ENCODE measurements at places on chromosomes 2 and 18. TPM values are rescaled to one million over a fixed set of nuclear protein-coding genes. Genes with fewer than 3 reads are reported as not detected.

- no peaks in the 10 kb centered on the region for H3K36me3 ChIP-seq
- no peak overlapping the region for H3K27ac ChIP-seq
- no peaks in the 10 kb centered on the region for H3K27me3 ChIP-seq
- H3K4me3 ChIP-seq: no peak overlapping the region
Observed at GRCh38 chr2:161131074-161131680, 29.1 kb upstream of the TANK start.

DNA sequence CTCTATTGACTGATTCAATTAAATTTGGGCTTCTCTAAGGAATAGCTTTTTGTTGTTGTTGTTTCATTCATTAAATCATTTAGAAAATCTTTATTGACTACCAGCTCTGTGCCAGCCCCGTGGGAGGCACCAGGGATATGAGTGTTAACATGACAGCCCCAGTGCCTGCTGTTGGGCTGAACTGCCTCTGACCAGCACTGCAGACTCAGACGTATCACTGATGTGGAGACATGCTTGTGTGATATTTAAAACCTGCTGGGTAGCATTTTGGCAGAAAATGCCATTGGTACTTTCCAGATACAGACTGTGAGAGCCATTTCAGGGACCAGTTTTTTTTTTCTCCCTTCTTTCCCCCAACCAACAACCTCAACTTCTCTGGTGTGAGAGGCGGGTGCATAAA lies 38.6 kb upstream of the KCNF1 start:
- H3K4me3 ChIP-seq: no peak overlapping the region
- no peaks in the 10 kb centered on the region for H3K4me1 ChIP-seq
- DNase-seq: no peak
- no peaks in the 10 kb centered on the region for H3K27me3 ChIP-seq
- H3K27ac ChIP-seq: no peak overlapping the region
- no peaks in the 10 kb centered on the region for H3K36me3 ChIP-seq

DNA sequence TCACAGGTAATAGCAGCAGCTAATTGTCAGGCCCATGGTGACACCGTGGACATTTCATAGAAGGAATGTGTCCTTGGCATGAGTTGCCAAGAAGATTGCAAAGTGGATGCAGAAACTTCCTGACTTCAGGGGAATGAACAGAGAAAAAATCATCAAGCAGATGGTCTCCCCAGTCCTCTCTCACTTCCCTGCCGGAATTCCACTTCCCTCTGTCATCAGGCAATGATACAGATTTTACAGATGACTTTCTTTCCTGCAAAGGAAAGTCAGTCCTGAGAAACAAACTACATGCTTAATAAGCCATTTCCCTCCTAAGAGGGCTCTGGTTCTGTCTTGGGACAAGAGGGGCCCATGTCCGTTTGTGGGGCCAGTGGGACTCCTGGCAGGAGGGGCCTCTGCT lies 45.7 kb downstream of the KCNF1 start:
- H3K27me3 ChIP-seq: no peaks in the 10 kb centered on the region
- H3K4me1 ChIP-seq: no peaks in the 10 kb centered on the region
- no peak for DNase-seq
- H3K4me3 ChIP-seq: no peak overlapping the region

DNA sequence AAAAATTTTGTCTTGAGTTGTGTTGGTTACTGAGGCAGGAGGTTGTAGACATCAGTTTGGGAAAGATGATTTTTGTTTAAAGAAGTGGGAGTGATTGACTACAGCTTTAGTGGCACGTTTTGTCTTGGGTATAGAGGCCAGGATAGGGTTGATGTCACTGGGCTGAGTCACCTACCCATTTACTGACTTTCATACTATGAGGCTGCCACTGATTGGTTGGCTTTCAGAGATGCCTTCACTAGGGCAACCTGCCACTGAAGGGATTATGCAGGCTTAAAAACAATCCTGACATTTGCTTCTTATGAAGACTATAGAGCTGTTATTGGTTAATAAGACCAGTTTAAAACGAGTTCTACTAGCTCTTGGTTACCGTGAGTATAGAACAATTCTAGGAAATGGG lies 479.1 kb downstream of the SOX11 start:
- no peaks in the 10 kb centered on the region for H3K27me3 ChIP-seq
- no peak overlapping the region for H3K4me3 ChIP-seq
- no peak for DNase-seq

- no peaks in the 10 kb centered on the region for H3K4me1 ChIP-seq
- H3K4me3 ChIP-seq: no peak overlapping the region
- peak; percentile 21 for DNase-seq
- no peaks in the 10 kb centered on the region for H3K27me3 ChIP-seq
- no peak overlapping the region for H3K27ac ChIP-seq
- H3K36me3 ChIP-seq: no peaks in the 10 kb centered on the region
Observed at GRCh38 chr18:37654731-37655369, 89.3 kb upstream of the CELF4 start.

RAB1A gene
- 85.3 TPM for polyA plus RNA-seq

IL1F10 gene
- polyA plus RNA-seq: not detected

- H3K4me1 ChIP-seq: no peaks in the 10 kb centered on the region
- DNase-seq: no peak
- no peak overlapping the region for H3K27ac ChIP-seq
- no peaks in the 10 kb centered on the region for H3K36me3 ChIP-seq
- no peak overlapping the region for H3K4me3 ChIP-seq
Observed at GRCh38 chr2:41079011-41079410, 627.1 kb upstream of the SLC8A1 start.

TMEM150A gene
- 32.5 TPM for polyA plus RNA-seq

GRCh38 chr18:21336846-21337245 lies 94.8 kb downstream of the GREB1L start:
- H3K4me3 ChIP-seq: no peak overlapping the region
- no peaks in the 10 kb centered on the region for H3K27me3 ChIP-seq
- H3K27ac ChIP-seq: no peak overlapping the region

- no peak overlapping the region for H3K4me3 ChIP-seq
- H3K36me3 ChIP-seq: peaks cover under 1% of the 10 kb centered on the region
- DNase-seq: no peak
- H3K27ac ChIP-seq: no peak overlapping the region
- H3K4me1 ChIP-seq: peaks cover 5% of the 10 kb centered on the region
- H3K27me3 ChIP-seq: no peaks in the 10 kb centered on the region
Observed at GRCh38 chr18:79199691-79200374, 130.6 kb downstream of the ATP9B start.

GRCh38 chr2:218031771-218032257 lies 29.0 kb upstream of the TNS1 start:
- H3K4me1 ChIP-seq: peaks cover 4% of the 10 kb centered on the region
- DNase-seq: peak; percentile 21

RTKN gene
- 54.4 TPM for polyA plus RNA-seq

DNA sequence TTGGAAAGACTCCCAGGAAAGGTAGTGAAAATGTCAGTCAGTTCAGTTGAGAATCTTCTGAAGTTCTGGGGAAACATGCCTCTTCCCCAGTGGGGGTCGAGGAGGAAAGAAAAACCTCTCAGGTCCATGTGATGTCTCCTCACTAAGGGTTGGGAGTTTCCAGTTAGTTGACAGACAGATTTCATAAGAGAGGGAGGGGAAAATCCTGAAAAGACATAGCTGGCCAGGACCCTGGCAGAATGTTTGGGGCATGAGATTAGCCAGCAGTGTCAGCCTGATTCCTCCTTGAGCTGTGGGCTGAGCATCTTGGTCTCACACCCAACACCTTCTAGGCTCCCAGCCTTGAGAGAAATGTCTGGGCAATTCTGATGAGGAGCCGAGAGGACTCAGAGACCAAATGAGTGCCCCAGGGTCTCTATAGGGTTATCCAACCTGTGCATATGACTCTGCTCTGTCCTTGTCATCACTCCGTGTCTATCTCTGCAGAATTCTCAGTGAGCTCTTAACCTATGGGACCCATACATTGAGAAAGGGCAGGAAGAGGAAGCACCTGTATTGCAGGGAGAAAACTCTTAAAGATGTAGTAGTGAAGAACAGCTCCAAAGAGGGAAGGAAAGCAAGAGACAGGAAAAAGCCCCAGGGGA lies 13.9 kb downstream of the BMP10 start:
- H3K4me3 ChIP-seq: no peak overlapping the region
- no peaks in the 10 kb centered on the region for H3K36me3 ChIP-seq
- H3K27ac ChIP-seq: no peak overlapping the region
- no peaks in the 10 kb centered on the region for H3K4me1 ChIP-seq
- DNase-seq: no peak

UCN gene
- polyA plus RNA-seq: 0.83 TPM

KCNG3 gene
- polyA plus RNA-seq: not detected

DNA sequence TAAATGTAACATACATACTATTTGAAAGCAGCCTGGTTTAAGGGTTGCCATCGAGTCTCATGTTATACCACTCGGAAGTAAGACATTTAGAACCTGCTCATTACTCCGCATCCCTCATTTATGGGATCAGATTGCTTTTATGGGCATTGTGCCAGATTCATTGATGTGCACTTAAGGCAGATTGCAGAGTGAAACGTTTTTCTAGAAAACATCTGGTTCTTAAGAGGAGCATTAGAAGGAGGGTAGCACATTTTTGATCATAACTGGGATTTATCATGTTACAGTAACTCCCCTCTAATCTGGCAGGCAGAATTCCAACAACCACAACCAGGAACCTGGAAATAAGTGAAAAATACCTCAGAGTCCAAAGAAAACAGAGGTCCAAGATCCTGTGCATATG lies 74.2 kb upstream of the GALNT3 start:
- DNase-seq: no peak
- no peaks in the 10 kb centered on the region for H3K27me3 ChIP-seq
- no peak overlapping the region for H3K27ac ChIP-seq

DNA sequence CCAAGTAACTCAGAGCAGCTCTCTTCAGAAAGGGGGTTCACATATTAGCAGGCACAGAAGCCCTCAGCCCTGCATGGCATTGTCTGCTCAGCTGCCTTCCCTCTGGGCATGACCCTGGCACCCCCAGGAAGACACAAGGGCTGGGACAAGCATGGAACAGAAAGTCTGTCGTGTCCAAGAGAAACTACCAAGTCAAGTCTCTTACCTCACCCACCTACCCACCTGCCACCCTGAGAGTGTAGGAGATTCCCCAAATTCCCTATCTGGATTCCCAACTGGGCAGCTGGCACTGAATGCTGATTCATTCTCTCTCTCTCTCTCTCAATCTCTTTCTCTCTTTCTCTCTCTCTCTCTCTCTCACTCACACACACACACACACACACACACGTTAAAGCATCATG lies 21.6 kb downstream of the SMAD7 start:
- peaks cover 98% of the 10 kb centered on the region for H3K4me1 ChIP-seq
- H3K36me3 ChIP-seq: no peaks in the 10 kb centered on the region
- no peaks in the 10 kb centered on the region for H3K27me3 ChIP-seq
- H3K4me3 ChIP-seq: no peak overlapping the region

DNA sequence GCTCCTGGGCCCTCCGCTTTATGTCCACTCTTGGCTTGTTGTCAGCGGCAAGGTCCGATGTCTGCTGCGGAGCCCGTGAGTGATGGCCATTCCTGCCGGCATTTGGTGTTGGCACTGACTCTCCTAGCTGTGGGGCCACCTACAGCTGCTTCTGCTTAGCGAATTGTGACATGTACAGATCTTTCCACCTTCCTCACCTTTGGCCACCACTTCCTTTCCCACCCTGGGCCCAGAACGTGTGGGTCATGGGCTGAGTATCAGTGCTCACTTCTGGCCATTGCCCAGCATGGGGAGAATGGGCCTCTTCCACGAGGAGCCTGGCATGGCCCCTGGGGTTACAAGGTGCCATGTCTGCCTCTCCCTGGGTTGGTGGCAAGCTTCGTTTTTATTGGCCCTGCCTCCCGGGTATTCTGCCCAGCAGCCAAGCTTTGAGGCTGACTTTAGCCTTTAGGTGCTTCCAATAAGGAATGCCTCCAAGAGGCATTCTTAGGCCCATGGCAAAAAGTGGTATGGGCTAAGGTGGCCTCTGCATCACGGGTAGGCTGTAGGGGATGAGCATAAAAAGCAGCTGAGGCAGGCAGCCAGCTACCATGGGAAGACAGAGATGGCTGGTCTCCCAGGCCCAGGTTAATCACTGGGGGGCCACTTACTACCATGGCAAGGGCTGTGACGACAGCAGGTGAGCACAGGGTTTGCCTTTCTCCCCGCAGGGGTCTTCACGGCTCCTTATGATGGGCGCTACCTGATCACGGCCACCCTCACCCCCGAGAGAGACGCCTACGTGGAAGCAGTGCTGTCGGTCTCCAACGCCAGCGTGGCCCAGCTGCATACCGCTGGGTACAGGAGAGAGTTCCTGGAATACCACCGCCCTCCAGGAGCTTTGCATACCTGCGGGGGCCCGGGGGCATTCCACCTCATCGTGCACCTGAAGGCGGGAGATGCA lies 65.8 kb downstream of the EMILIN2 start:
- H3K36me3 ChIP-seq: peaks cover 42% of the 10 kb centered on the region
- no peak overlapping the region for H3K27ac ChIP-seq
- H3K4me3 ChIP-seq: no peak overlapping the region
- no peaks in the 10 kb centered on the region for H3K4me1 ChIP-seq
- H3K27me3 ChIP-seq: no peaks in the 10 kb centered on the region

DNA sequence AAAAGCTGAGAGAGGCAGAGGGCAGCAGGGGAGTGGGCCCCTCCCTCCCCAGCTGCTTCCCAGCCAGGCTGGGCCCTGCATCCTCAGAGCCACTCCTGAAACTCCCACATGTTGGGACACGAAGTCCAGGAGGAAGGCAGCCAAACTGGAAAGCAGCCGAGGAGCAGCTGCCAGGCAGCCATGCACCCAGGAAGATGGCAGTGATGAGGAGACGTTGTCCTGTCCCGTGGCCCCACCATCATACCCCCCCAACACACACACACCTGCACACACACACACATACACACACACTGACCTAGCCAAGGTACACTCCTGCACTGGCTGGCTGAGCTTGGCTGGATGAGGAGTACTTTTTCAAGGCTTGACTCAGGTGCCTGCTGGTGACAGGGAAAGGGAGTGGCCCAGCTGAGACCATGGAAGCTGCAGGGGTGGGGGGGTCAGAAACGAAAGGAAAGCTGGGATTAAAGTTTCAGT lies 106.0 kb downstream of the CYP26B1 start:
- no peaks in the 10 kb centered on the region for H3K27me3 ChIP-seq
- no peak for DNase-seq
- H3K27ac ChIP-seq: no peak overlapping the region
- H3K4me3 ChIP-seq: no peak overlapping the region
- no peaks in the 10 kb centered on the region for H3K36me3 ChIP-seq

DNA sequence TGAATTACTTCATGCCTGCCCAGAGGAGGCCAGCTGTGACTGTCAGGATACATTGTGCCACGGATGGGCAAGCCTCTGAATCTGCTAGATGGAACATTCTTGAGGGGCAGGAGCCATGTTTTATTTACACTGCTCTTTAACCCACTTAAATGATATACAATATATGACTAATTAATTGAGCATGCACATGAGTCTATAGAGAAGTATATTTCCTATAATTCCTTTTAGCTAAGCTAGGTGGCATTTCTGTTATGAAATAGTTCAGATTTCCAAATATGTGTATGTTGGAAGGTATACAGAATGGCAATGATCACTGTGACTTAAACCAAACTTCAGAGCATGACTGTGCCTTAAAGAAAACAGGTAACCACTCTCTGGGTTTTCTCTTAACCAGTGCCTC lies 131.7 kb downstream of the RAB3GAP1 start:
- no peak overlapping the region for H3K4me3 ChIP-seq
- H3K4me1 ChIP-seq: no peaks in the 10 kb centered on the region
- no peaks in the 10 kb centered on the region for H3K36me3 ChIP-seq

TNFAIP6 gene
- 0.18 TPM for polyA plus RNA-seq

CHRND gene
- not detected for polyA plus RNA-seq

Measured in liver (tissue), 10 donors.